ENCODE measurements at places on chromosomes 5 and 9.

- DNase-seq, result no peak
Observed at GRCh38 chr9:116405321-116405720, 251.7 kb downstream of the PAPPA start.

GRCh38 chr9:131639769-131640437, 94.6 kb downstream of the PRRT1B start:
- no peak for DNase-seq

DNA sequence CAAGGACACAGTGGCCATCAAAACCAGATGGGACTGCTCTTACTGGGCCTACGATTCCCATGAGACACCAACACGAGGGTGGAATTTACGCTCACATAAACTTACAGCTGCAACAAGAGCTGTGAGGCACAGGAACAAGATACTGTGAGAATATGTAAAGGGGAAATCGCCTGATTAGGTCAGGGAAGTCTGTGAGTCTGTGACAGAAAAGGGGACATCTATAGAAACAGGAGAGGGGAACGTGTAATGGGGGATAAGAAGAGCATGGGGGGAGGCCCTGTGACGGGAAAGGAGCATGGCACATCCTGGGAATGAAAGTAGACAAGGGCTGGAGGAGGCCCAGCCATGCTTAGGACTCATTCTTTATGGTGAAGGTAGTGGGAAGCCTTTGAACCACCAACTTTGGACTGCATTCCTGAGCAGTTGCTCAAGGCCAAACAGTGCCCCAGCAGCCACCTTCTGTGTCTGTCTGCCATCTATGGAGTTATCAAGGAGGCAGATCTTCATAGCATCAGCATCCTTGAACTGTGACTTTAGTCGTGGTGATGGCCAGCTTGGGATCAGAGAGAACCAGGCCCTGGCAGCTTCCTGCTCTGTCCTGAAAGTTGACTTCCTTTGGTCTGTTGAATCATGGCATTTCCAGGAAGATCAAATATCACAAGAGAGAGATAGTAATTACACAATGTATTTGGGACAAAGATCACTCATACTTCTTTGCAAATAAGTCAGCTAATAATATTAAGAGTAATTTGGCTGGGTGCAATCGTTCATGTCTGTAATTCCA, 87.9 kb upstream of the FAM169A start:
- DNase-seq, result no peak

- DNase-seq, result no peak
Observed at GRCh38 chr5:95390812-95391492, at the start of gene FAM81B. FAM81B (plus strand) TSS chr5:95391366; CDS start chr5:95391390, 24 bp downstream.

- DNase-seq, result peak; percentile 25
Observed at GRCh38 chr9:123002754-123003153, 30.7 kb upstream of the GPR21 start.

DNA sequence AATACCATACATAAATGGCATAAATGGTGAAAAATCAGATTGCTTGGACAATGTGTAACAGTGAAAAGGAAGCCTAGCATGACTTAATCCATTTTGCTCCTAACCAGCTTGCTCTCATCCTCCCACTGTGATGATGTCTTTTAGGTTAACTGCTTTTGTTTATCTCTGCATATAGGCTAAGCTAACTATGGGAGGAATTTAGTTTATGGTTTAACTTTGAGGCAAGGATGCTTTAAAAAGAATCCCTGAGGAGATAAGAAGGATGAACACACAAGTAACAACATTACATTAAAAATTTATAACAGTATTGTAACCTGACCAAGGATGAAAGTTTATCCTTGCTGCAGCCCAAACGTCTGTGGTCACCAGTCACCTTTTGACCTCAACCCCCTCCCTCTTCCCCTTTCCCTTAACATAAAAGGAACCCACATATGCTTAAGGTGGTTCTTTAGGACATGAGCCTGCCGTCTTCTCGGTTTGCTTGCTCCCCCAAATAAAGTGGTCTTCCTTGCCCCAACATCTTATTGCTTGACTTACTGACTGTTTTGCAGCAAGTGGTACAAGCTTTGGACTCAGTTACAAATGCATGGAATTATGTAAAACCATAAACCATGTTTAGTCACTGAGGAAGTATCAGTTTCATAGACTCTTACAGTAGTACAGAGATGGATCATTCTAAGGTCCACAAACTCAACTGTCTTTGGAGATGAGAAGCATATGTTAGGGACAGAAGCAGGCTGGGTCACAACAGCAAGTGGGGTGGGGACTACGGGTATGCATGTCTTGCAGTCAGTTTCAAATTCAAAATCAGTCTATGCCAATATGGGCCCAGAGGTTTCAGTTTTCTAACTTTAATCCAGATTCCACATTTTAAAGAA, 31.3 kb downstream of the AGXT2 start:
- DNase-seq, result no peak

- DNase-seq, result peak; percentile 78
Observed at GRCh38 chr9:108156270-108156998, 666.9 kb upstream of the KLF4 start.

GRCh38 chr5:34789021-34789531, 49.9 kb upstream of the TTC23L start:
- no peak for DNase-seq

DNA sequence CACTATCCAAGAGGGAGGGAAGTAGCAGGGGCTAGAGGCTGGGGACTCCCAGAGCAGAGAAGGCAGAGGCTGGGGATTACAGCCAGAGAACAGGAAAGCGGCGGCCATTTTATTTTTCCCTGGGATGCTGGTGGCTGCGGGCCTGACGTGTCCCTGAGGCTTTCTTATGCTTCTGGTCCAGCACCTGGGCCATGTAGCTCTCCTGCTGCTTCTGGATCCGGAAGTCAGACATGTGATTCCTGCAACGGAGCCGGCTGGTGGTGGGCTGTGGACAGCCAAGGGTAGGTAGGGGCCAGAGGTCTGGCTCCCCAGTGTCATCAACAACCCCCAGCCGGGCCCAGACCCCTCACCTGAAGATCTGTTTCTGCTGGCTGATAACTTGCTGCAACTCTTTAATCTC, 1.8 kb upstream of the PROB1 start:
- DNase-seq, result no peak

DNA sequence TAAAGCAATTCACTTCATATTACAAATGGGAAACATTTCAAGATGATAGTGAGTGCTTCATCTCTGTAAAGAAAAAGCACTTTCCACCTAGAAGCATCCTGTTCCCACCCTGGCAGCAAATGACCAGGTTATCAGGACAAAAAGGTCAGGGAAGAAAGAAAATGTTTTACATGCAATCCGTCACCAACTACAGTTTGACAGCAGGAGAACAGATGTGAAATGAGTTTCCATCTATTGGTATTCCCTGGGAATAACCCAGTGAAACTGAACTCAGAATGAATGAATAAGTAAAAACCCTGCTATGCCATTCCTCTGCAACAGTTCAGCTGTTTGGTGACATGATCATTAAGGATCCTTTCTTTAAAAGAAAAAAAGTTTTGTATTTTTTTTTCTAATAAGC, 67.6 kb downstream of the HTR1A start:
- DNase-seq, result no peak

- no peak for DNase-seq
Observed at GRCh38 chr5:76007904-76008303, 75.3 kb upstream of the SV2C start.

- no peak for DNase-seq
Observed at GRCh38 chr5:133606835-133607234, 5.5 kb downstream of the FSTL4 start.

GRCh38 chr9:36018891-36019720, 17.6 kb upstream of the RECK start:
- DNase-seq, result no peak

DNA sequence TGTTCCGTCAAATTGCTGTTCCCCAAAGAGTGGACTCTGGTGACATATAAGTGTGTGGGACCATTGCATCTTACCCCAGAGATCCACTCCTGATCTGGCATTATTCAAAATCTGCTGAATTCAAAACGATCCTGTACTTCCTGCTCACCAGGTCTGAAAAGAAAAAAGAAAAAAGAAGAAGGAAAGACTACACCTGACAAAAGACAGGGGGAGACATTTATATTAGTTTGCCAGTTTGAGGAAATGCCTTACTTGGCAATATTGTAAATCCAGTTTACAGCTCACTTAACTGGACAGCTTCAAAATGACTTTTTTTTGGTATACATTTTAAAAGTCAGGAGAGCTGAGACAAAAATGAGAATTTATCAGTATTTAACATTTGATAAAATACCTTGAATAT, 15.0 kb upstream of the GRHPR start:
- DNase-seq, result peak; percentile 45

DNA sequence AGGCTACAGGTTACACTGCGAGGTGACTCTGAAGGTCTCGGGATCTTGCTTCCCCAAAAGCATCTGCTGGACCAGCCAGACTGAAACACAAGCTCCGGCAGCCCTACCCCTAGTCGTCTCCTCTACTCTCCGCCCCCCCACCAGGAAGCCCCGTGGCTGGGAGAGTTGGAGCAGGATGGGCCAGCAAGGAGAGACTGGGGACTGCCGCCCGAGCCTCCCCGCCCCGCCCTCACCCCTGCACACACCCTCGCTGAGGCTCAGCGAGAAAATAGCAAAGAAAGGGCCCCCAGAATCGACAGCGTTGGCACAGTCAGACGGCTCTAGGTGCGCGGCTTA, 1.3 kb downstream of the TRIM7 start:
- DNase-seq, result no peak

DNA sequence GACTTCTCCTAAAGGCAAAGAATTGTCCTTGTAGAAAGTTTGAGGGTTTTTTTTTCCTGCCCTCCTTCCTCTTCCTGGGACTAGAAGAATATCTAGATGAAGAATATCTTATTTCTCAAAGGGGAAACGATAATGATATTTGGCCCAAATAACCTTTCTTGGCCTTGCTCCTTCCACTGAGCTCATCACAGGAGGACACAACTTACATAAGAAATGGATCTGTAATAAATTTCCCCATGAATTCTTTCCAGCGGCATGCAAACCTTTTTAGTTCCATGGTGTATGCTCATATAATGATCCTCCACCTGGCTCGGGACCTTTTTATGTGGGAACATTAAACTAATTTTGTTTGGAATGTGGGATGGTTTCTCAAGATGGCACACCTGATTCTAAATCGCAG, 304.4 kb downstream of the DMRT2 start:
- DNase-seq, result no peak

GRCh38 chr5:178286226-178287090, 53.9 kb upstream of the PHYKPL start:
- no peak for DNase-seq

- DNase-seq, result no peak
Observed at GRCh38 chr5:133681896-133682295, 69.6 kb upstream of the FSTL4 start.

GRCh38 chr9:91178281-91179236, 183.2 kb downstream of the AUH start:
- DNase-seq, result no peak

- DNase-seq, result no peak
Observed at GRCh38 chr9:76741524-76741923, 22.7 kb upstream of the PCA3 start.

DNA sequence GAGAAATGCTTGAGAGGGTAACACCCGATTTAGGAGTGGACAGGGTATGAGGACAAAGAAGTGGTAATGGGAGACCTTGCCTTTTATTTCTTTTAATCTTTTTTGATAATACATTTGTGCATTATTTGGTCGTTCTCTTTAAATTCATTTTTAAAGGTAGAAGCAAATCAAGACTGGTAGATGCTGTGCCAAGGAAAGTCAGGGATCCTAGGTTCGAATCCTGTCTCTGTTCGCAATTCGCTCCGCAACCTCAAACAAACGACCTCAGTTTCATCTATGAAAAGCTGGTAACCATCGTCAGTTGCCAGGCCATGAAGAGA, 353 bp upstream of the TMED9 start:
- DNase-seq, result no peak

DNA sequence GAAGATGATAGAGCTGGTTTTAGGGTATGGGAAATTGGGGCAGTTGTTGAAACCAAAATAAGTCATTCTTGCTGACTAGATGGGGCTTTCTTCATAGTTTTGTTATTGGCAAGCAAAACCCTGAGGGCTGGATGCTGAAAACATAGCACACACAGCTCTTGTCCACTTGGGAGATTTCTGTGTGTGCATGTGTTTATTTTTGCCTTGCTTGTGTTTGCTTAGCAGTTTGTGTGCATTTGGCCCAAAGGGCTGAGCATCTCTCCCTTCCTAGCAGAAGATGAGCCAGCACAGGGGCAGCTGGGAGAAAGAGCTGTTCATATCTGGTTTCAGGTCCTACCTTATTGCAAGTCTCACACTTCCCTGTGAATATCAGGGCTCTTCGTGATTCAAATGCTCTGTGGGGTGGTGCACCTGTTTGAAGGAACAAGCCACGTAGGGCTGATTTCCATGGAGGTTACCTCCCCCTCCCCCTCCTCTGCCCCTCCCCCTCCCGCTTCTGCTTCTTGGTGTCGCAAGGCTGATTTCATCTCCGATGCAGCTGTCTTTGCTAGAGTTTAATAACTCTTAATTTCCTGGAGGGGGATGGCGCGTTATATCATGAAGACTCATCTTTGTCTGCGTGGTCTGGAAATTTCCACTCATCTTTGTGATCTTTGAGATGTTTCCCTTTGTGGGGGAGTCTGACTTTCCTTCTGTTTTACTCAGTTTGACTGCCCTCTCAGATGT, 296.5 kb downstream of the ARHGAP26 start:
- DNase-seq, result peak; percentile 49

GRCh38 chr9:72044095-72044494, 16.3 kb downstream of the C9orf57 start:
- DNase-seq, result no peak

DNA sequence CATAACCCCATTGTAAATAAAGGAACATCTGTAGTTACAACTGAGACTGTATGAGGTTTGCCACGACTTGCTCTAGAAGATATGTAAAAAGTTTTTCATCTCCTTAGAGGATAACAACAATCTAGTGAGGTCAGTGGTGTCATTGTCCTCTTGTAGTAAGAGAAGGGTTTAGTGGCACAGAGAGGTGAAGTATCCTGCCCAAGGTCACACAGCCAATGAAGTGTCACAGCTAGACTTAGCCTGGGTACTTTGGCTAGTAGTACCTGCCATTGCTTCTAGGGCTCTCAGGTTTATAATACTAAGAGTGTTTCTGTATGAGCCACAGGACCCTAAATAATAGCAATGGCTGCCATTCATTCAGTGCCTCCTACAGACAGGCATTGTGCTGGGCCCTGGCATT, 13.8 kb downstream of the CCDC180 start:
- no peak for DNase-seq

GRCh38 chr9:70578720-70579119, 164.3 kb upstream of the KLF9 start:
- DNase-seq, result peak; percentile 26

- peak; percentile 59 for DNase-seq
Observed at GRCh38 chr5:158234323-158235158, 375.6 kb upstream of the CLINT1 start.

DNA sequence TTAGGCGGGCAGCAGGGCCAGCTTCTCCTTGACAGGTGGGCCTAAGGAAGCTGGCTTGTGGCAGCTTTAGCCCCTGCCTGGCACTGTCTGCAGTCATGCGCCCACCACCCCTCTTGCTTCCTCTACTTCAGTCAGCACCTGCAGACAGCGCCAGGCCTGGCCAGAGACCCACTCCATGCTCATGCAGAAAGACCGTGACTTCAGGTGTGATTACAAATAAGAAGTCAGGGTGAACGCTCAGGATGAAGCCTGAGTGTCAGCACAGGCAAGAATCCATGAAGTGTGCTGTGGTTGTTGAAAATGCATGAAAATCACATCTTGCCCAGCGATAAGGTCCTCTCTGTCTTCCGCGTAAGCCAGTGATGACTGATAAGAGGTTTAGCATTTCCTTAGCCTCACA, 3.4 kb downstream of the CSF2 start:
- DNase-seq, result no peak

GRCh38 chr5:102857076-102857818, 102.1 kb downstream of the PAM start:
- no peak for DNase-seq

- no peak for DNase-seq
Observed at GRCh38 chr9:87854580-87854955, 28.1 kb upstream of the SPATA31E1 start.

- no peak for DNase-seq
Observed at GRCh38 chr9:26406676-26407075, 485.9 kb downstream of the CAAP1 start.
